Tracheal epithelial cell (primary cell): ENCODE measurements at places on chromosomes 11 and 22. TPM values are rescaled to one million over a fixed set of nuclear protein-coding genes. Genes with fewer than 3 reads are reported as not detected.

The ELFN2 gene
- total RNA-seq: 0.64 and 1.9 TPM in 2 replicates

The CDPF1 gene
- 9.2 and 10.9 TPM in 2 replicates for total RNA-seq

The PAK1 gene
- 31.1 and 36.9 TPM in 2 replicates for total RNA-seq

The OR4D5 gene
- not detected in 2 replicates for total RNA-seq

The IL18 gene
- 30.8 and 91.9 TPM in 2 replicates for total RNA-seq

The P2RY6 gene
- total RNA-seq: 0.21 and 0.96 TPM in 2 replicates

The MS4A6A gene
- not detected in 2 replicates for total RNA-seq

The FGF3 gene
- not detected in 2 replicates for total RNA-seq

The PARVG gene
- not detected in 2 replicates for total RNA-seq

The FGF4 gene
- total RNA-seq: not detected in 2 replicates

The DRICH1 gene
- total RNA-seq: not detected in 2 replicates
